ENCODE measurements at places on chromosomes 3 and 15.
A peak's percentile ranks its signal among the peaks of the same experiment; 100 is the strongest.

DNA sequence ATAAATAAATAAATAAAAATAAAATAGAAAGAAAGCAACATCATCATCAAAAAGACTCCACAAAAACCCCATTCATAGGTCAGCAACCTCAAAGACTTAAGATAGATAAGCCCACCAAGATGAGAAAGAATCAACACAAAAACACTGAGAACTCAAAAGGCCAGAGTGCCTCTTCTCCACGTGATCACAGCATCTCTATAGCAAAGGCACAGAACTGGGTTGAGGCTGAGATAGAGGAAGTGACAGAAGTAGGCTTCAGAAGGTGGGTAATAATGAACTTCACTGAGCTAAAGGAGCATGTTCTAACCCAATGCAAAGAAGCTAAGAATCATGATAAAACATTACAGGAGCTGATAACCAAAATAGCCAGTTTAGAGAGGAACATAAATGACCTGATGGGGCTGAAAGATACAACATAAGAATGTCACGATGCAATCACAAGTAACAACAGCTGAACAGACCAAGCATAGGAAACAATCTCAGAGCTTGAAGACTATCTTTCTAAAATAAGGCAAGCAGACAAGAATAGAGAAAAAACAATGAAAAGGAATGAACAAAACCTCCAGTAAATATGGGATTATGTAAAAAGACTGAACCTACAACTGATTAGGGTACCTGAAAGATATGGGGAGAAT lies 26.4 kb downstream of the GNB5 start:
- DNase-seq, result no peak

GRCh38 chr3:64341296-64341695 lies 116.0 kb upstream of the PRICKLE2 start:
- DNase-seq, result no peak

GRCh38 chr3:98731720-98732285 lies 31.3 kb upstream of the ST3GAL6 start:
- no peak for DNase-seq

DNA sequence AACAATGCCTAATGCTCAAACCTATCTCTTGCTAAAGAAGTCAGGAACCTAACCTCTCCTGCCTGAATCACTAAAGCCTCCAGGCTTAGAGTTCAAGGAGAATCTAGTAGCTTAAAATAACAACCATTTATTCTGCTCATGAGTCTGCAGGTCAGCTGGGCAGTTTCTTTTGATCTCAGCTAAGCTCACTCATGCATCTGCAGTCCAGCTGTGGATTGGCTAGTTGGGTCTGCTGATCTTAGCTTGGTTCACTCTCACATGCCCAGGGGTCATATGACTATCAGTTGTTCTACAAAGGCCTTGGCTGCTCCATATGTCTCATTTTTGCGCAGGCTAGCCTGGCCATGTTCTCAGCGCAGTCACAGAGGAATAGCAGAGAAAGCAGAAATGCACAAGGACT lies 109.2 kb upstream of the STT3B start:
- no peak for DNase-seq

- DNase-seq, result no peak
Measured at GRCh38 chr3:7508821-7509220, 647.9 kb downstream of the GRM7 start.

- DNase-seq, result peak; percentile 47
Measured at GRCh38 chr15:100338971-100339444, 2.8 kb downstream of the ADAMTS17 start.

DNA sequence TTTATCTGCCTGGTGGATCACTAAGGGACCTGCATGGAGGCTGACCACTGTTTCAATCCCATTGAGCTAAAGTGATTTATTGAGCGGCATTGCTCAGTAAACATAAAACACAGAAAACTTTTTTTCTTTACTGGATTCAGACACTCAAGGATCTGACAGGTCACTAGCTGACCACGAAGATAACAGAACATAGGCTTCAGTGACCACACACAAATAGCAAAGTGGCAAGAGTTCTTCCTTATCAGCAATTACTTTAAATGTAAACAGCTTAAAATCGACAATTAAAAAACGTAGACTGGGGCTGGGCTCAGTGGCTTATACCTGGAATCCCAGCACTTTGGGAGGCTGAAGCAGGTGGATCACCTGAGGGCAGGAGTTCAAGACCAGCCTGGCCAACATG lies 48.7 kb downstream of the STAG1 start:
- DNase-seq, result no peak

DNA sequence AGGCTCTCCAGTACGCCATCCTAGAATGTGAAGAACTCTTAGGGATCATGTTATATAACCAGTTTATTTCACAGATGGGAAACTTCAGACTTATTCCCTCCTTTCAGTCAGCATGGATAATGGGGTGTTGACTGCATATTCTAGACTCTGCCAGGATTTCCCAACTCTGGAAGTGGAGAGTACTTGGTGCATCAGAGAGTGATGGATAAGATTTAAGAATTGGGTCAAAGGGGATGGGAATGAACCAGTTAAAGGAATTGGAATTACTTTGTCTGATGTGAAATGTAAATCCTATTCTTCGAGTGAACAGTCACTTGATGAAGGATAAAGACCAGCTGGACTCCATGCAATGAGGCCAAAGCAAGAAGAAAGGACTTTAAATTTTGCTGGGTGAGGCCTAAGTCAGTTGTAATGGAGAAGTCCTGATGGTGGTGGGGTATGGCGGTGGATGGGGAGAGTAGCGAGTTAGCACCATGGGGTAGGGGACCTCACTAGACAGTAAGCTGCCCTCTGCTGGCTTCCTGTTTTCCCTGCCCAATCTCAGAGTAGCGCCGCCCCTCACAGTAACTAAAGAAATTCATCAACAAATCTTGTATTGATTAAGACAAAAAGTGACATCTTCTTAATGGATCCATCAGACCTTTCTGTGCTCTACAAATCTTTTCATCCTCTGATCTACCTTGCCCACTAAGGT lies 7.3 kb upstream of the CACNA1D start:
- no peak for DNase-seq

GRCh38 chr15:75207618-75208500 lies 6.2 kb downstream of the C15orf39 start:
- no peak for DNase-seq

- no peak for DNase-seq
Measured at GRCh38 chr3:103372031-103372430, 937.2 kb downstream of the ZPLD1 start.

GRCh38 chr3:195286115-195286872 lies 15.3 kb upstream of the XXYLT1 start:
- DNase-seq, result no peak

- no peak for DNase-seq
Measured at GRCh38 chr15:31758126-31758525, 272.2 kb upstream of the CHRNA7 start.

- DNase-seq, result no peak
Measured at GRCh38 chr3:43246976-43247375, 39.4 kb upstream of the SNRK start.

- DNase-seq, result peak; percentile 51
Measured at GRCh38 chr3:152574461-152575079, 260.4 kb upstream of the P2RY1 start.

DNA sequence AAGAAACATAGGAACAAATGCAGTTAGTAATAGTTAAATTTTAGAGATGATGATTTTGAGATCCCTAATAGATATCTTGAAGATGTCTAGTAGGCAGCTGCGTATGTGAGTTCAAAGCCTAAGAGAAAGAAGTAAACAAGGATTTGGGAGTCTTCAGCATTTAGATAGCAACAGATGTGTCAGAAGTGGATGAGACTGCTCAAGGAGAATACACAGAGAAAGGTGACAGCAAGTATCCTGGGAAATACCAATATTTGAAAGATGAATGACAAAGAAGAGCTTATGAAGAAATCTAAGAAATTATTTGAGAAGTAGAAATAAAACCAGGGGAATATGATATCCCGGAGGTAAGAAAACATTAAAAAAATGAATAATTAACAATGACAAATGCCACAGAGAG lies 130.9 kb downstream of the PCCB start:
- DNase-seq, result no peak

DNA sequence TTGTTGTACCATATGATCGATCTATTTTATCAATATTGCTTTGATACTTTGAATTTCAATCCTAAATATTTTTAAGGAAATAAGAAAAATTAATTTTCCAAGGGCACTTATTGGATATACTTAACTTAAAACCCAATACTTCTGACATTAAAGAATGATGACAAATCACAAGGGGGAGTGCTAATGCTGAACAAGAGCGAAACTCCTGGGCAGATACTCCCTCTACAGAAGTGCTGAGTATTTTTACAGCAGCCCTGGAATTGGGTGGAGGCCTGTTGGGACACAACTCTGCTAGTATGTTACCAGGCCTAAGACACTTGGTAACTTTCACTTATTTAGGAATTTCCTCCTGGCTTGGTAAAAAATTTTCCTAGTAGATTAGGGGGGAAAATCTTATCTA lies 46.2 kb downstream of the DENND6A start:
- DNase-seq, result no peak

GRCh38 chr3:176961916-176962315 lies 235.4 kb downstream of the TBL1XR1 start:
- no peak for DNase-seq

- peak; percentile 71 for DNase-seq
Measured at GRCh38 chr15:81294516-81294880, 29.4 kb downstream of the STARD5 start.

GRCh38 chr15:34942363-34942762 lies 27.2 kb downstream of the AQR start:
- DNase-seq, result no peak

DNA sequence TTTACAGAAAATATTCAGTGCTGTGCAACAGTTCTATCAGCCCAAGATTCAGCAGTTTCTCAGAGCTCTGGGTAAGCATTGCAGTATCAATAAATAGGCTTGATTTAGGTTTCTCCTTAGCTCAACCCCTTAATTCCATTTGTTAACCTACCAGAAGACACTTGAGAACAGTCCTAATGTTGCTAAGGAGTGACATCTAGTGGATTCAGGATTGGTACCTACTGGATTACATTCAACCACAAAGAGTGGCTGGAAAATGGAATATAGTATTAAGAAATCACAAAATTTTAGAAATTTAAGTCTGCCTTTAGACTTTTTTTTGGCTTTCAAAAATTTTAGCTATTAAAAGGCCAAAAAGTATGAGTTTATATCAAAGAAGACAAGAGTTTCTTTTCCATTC lies 34.7 kb downstream of the POLG start:
- DNase-seq, result no peak

DNA sequence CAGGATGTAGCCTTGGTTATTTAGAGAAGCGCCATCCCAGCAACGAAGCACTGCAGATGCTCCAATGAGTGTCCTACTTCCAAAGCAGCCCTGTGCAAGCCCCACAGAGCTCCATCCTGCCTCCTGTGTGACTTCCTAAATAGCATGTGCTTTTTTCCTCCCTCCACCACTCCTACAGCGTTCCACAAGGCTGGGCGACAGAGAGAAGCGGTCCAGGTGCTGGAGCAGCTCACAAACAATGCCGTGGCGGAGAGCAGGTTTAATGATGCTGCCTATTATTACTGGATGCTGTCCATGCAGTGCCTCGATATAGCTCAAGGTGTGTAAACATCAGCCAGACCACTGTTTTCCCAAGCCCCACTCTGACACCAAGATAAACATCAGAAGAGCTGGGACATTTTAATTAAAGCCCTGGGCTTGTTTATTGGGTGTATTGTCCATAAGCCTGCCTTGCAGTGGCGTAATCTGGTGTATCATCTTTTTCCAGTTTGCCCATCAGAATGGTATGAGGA lies 22.2 kb upstream of the RHO start:
- no peak for DNase-seq

- no peak for DNase-seq
Measured at GRCh38 chr3:31166249-31166885, 271.9 kb upstream of the GADL1 start.

DNA sequence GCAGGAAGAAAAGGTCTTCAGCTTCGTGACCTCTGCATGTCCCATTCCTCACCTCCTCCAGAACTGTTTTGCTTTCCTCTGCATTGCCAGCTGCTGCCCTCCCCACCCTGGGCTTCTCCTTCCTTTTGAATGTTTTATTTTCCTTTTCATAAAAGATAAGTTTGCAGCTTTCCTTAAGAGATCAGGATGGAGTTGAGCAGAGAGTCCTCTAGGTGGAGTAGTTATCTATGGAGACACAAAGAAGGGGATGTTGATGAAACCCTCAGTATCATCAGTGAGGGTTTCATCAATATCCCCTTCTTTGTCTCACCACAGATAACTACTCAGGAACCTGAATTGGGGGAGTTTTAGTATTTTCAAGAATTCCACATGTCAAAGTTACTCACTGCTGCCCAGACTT lies 19.0 kb upstream of the SLC25A36 start:
- DNase-seq, result no peak
